GM23338 (cell line): ENCODE measurements at places on chromosomes 2 and 18. TPM values are rescaled to one million over a fixed set of nuclear protein-coding genes. Genes with fewer than 3 reads are reported as not detected.

DNA sequence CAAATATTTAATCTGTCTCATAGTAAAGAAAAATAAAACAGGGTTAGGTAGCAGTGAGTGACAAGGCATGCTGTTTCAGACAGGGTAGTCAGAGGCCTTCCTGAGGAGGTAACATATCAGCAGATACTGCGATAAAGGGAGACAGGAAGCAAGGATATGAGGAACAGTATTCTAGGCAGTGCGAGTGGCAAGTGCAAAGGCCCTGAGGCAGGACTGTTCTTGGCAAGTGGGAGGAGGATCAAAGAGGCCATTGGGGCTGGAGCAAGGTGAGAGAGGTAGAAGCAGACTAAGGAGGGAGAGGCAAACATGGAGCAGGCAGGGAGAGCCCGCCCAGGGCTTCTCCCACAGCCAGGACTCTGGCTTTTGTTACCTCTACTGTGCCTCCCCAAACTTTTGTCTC is 33.6 kb downstream of the GAD1 start:
- no peak overlapping the region for H3K4me3 ChIP-seq
- H3K4me1 ChIP-seq = no peaks in the 10 kb centered on the region
- H3K36me3 ChIP-seq = no peaks in the 10 kb centered on the region
- H3K27me3 ChIP-seq = no peaks in the 10 kb centered on the region
- no peak for DNase-seq

DNA sequence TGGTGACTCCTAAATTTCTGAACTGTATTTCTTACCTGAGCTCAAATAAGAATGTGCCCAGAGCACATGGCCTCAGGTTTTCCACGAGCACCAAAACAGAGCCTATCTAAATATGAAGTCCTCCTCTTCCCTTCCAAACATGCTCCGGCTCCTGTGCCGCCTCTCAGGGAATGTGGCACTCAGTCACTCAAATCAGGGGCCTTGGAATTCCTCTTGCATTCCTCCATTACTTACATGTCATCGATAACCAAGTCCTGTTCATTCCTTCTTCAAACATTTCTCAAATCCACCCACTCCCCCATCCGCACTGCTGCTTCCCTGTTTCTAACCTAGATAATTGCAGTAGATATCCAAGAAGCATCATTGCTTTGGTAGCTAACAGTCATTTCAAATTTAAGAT is 151.4 kb downstream of the CHST9 start:
- H3K4me3 ChIP-seq = no peak overlapping the region
- DNase-seq = peak; percentile 14
- H3K27ac ChIP-seq = no peak overlapping the region
- H3K27me3 ChIP-seq = no peaks in the 10 kb centered on the region
- H3K4me1 ChIP-seq = no peaks in the 10 kb centered on the region

GRCh38 chr2:64837925-64838641 is 151.1 kb upstream of the SLC1A4 start:
- H3K4me1 ChIP-seq = no peaks in the 10 kb centered on the region; the same call in 1 of the 2 replicates
- H3K27ac ChIP-seq = no peak overlapping the region
- no peak overlapping the region for H3K4me3 ChIP-seq
- no peaks in the 10 kb centered on the region for H3K27me3 ChIP-seq

DNA sequence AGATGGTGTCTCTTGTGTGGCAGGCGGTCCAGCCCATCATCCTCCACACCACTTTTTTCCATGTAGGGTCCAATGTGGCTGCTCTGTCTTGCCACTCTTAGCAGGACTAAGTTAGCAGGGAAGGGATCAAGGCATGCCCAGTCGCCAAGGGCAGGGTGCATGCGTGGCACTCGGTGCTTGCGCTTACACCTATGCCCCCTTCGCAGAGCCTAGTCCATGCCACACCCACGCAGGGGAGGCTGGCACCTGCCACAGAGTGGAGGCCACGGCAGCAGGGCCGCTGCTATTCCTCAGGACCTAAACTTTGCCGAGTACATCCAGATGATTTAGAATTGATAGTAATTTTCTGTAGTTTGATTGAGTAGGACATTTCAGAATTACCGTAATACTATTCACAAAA is 59.5 kb downstream of the RALBP1 start:
- no peak overlapping the region for H3K4me3 ChIP-seq
- H3K4me1 ChIP-seq = no peaks in the 10 kb centered on the region
- H3K36me3 ChIP-seq = no peaks in the 10 kb centered on the region; the same call in 1 of the 2 replicates
- no peak for DNase-seq
- no peak overlapping the region for H3K27ac ChIP-seq

DNA sequence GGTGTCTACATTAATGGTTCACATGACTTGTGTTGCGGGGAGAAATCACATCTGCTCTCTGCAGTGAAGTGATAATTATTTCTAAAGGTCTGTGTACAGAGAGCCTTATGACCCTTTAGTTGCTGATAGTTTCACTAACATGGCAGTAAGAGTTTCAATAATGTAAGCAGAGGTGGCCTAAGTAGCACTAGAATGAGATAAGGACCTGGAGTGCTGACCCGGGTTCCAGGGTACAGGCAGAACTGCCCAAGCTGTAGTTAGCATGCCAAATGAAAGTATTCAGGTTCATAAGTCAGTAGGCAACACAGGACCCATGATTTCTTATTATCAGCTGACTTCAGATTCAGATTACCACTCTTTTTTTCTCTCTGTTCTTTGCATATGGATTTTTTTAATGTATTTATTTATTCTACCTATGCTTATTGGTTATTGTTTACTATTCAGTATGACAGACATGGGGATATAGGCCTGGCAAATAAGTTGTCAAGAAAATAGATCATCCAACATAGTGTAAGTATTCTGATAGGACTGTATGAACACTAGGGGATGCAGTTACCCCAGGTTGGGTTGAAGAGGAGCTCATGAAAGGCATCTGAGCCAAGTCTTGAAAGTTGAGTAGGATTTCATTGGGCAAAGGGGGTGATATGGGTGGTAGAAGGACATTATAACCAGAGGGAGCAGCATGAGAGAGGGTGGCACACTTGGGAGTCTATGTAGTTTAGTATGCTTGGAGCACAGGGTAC is 105.2 kb downstream of the CCDC85A start:
- peak; percentile 23 for DNase-seq
- no peaks in the 10 kb centered on the region for H3K36me3 ChIP-seq
- no peaks in the 10 kb centered on the region for H3K27me3 ChIP-seq
- H3K27ac ChIP-seq = no peak overlapping the region
- H3K4me3 ChIP-seq = no peak overlapping the region

GRCh38 chr2:174761837-174762236 is 2.4 kb downstream of the CHRNA1 start:
- H3K4me1 ChIP-seq = peaks cover 10% of the 10 kb centered on the region; the same call in 1 of the 2 replicates
- H3K27ac ChIP-seq = no peak overlapping the region
- no peaks in the 10 kb centered on the region for H3K27me3 ChIP-seq
- no peaks in the 10 kb centered on the region for H3K36me3 ChIP-seq
- no peak overlapping the region for H3K4me3 ChIP-seq

- no peak overlapping the region for H3K4me3 ChIP-seq
- H3K4me1 ChIP-seq = no peaks in the 10 kb centered on the region
- no peak for DNase-seq
- no peaks in the 10 kb centered on the region for H3K27me3 ChIP-seq
- no peaks in the 10 kb centered on the region for H3K36me3 ChIP-seq
These were observed 39.7 kb downstream of the TFCP2L1 start for GRCh38 chr2:121245120-121245820.

Gene KCNIP3
- total RNA-seq = 0.83 and 2.6 TPM in 2 replicates

Gene DLGAP1
- total RNA-seq = 48.5 and 59.5 TPM in 2 replicates

Gene PSMA8
- not detected in 2 replicates for total RNA-seq

Gene UGT1A4
- not detected in 2 replicates for total RNA-seq

Gene PROKR1
- 5.2 and 5.3 TPM in 2 replicates for total RNA-seq
